ENCODE measurements at places on chromosomes 16 and 17.

- no peak for DNase-seq
These were observed 44.8 kb upstream of the NOG start for GRCh38 chr17:56548661-56549060.

- no peak for DNase-seq
These were observed 5.7 kb downstream of the CDC6 start for GRCh38 chr17:40293363-40293762.

DNA sequence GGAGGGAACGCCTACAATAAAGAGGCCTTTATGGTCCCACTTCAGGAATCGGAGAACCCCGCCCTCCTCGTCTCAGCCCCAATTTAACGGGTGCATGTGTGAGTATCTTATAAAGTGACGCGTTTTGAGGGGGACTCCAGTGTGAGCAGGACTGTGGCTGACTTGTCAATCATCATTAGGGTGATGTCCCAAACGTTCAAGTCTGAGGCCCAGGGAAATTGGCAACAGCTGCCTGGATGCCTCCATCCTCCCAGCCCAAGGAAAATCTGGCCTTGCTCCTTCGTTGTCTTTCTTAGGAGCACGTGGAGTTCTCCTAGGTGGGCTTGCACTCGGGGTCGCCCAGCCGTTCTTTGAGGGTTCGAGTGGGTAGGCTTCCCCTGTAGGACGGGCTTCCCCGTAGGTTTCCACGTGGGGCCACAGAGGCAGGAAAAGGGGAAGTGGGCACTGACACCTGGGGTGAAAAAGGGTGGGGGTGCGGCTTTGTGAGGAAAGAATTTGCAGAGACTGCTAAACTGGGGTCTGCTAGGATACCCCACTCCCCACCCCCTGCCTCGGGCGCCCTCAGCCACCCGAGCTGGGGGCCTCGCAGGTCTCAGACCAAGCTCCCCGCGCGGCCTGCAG is 561 bp upstream of the HERPUD1 start:
- DNase-seq, result no peak

DNA sequence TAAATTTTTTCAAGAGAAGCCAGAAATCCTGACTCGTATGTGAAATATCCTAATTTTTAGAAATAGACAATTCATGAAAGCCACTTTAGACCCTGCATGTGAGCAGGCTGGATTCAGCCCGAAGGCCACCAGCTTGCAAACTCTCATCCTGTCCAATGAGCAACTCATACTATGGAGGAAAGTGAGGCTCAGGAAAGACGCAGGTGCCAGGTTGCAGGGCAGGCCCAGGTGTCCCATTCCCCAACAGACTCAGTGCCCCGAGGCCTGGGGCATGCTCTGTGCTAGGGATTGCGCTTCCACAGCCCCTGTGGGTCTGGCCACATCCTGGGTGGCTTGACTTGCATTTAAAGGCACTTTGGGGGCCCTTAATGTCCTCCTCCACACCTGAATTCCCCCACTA is 16.7 kb upstream of the RASD1 start:
- DNase-seq, result no peak

DNA sequence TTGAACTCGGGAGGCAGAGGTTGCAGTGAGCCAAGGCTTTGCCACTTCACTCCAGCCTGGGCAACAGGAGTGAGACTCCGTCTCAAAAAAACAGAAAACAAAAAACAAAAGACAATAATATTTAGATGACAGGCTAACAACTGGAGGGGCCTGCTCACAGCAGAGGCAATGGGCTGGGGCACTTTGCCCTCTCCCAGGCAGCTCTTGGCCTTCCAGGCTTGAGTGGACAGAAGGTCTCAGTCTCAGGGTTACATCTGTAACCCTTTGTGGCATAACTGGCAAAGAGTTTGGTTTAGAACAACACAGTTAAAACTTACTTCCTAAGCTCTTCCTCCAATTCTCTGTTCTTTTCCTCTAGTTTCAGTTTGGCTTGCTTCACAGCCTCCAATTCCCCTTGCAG is 114.9 kb downstream of the SPAG9 start:
- DNase-seq, result no peak

All from activated CD8-positive, alpha-beta memory T cell treated with anti-CD3 and anti-CD28 coated beads for 1 hour (primary cell).